ENCODE measurements at places on chromosomes 16 and 17. TPM values are rescaled to one million over a fixed set of nuclear protein-coding genes. Genes with fewer than 3 reads are reported as not detected.

The NPIPA5 gene
- 2.3 TPM for total RNA-seq

The MC1R gene
- 7.4 TPM for total RNA-seq

The CBX1 gene
- total RNA-seq: 35.9 TPM

The TLCD1 gene
- total RNA-seq: 3.3 TPM

The DBF4B gene
- 2.7 TPM for total RNA-seq

The ZNF232 gene
- 7.7 TPM for total RNA-seq

The ZNF276 gene
- 7.4 TPM for total RNA-seq

The PERCC1 gene
- total RNA-seq: not detected

The TNFRSF17 gene
- total RNA-seq: not detected

The GRAP gene
- 0.34 TPM for total RNA-seq

The MBTPS1 gene
- total RNA-seq: 93.7 TPM

The CHST6 gene
- total RNA-seq: 0.16 TPM

The SEPTIN12 gene
- not detected for total RNA-seq

The MRPL10 gene
- 18.0 TPM for total RNA-seq
